ENCODE measurements at places on chromosomes 16 and 17.

- DNase-seq = no peak
These were observed 8.5 kb downstream of the MMP28 start for GRCh38 chr17:35786941-35787432.

- DNase-seq = no peak
These were observed 3.0 kb upstream of the MTMR4 start for GRCh38 chr17:58517378-58517927.

DNA sequence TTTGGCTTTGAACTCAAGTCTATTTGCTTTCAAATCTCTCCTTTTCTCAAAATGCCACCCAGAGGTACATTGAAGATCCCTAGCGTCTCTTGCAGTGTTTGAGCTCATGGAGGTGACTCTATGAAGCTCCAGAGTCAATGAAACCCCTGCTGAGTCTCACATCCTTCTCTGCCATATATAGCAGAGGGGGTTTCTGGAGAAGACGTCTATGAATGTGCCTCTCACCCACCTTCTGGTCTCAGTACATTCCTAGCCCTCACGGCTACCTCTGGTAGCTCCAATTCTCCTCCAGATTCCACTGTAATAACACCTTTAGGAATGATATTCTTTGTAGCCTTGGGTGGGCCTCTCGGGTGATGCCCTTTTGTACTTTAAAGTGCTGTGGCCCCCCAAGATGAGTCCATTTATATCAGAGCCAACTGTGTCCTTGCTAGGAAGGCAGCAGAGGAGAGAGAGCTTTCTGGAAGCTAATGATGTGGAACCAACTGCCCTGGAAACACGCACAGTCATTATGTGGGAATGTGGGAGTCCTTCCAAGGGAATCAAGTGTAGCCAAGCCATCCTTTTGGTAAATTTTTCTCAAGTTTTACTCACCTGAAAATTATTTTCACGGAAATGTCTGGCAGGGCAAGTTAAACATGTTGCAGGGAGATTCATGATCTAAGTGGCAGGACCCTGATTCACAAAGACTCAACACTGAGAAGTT, 123.4 kb downstream of the ASIC2 start:
- no peak for DNase-seq

- no peak for DNase-seq
These were observed 47.3 kb downstream of the C16orf82 start for GRCh38 chr16:27114006-27114405.

DNA sequence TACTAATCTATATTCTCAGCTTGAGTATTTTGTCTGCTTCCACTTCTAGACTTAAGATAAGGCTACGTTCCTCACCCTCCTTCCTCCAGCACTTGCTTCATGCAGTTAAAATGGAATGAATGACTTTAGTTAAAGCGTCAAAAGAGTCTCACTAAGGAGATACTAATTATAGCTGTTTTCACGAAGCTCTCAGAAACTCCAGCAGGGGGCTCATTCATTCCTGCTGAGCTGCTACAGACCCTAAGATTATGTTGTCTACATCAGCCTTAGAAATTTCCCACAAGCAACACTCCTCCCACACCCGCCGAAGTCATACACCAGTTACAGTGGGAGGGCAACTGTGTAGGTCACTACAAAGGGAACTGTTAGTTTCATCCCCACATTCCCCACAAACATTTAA, 57.0 kb upstream of the KIFC3 start:
- DNase-seq = no peak

DNA sequence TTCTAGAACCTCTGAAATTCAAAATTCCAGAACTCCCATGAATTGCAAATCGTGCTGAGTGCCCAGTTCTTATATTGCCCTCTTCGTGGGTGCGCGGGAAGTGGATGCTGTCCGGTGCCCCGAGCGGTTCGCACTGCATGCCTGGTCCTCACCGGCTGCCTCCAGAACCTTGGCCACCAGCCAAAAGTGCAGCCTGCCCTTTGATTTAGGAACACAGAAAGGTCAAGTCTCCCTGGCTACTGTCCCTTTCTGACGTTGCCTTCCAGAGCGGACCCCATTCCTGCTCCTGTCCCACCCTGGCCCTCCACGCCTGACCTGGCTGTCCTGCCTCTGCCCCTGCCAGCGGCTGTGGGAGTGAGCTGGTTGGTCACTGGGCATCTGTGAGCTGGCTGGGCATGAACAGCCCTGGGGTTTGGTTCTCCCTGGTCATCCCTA, 9.7 kb downstream of the NEUROD2 start:
- no peak for DNase-seq

DNA sequence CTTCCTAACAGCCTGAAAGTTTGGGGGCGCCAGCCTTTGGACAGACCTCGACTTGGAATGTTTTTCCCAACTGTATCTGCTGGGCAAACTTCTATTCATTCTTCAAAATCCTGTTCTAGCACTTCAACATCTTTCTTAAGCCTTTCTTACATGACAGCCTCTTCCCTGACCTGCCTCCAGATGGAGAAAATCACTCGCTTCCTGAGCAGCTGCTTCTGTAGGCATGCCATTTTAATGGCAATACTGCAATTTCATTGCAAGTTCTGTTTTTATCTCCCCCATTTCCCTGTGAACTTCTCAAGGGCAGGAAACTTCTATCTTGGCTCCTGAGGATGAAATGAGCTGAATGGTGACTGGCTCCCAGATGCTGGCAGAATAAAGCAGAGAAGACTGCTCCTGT, 128.8 kb upstream of the ASIC2 start:
- no peak for DNase-seq

DNA sequence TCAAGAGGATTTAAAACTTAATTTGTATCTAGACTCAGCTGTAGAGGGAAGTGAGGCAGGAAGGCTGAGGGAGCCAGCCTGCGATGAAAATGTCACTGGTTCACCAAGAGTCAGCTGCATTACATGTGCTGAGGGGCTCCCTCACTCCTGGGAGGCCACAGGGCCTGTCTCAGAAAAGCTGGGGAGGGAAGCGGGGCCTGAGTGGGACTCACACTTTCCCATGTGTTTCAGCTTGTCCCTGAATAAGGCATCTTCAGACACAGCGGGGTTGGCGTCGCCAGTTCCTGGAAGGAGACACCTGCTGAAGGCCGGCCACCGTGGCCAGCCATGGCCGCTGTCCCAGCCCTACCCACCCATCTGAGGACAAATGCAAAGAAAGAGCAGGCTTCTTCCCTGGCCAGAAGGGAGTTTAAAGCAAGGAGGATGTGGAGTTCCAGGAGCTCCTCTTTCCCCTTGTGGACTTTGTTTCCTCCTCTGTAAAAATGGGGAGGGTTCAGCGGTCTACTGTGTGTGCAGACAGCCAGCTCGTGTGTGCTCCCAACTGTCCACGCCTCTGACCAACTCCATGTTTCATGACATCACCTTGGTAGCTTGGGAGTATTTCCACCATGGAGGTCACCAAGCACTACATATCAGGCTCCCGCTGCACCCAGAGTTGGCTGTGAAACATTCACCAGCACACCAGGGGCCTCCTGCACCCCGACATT, 19.2 kb upstream of the MRPS23 start:
- DNase-seq = no peak

GRCh38 chr16:9340526-9341256, 249.2 kb downstream of the HAPSTR1 start:
- no peak for DNase-seq

DNA sequence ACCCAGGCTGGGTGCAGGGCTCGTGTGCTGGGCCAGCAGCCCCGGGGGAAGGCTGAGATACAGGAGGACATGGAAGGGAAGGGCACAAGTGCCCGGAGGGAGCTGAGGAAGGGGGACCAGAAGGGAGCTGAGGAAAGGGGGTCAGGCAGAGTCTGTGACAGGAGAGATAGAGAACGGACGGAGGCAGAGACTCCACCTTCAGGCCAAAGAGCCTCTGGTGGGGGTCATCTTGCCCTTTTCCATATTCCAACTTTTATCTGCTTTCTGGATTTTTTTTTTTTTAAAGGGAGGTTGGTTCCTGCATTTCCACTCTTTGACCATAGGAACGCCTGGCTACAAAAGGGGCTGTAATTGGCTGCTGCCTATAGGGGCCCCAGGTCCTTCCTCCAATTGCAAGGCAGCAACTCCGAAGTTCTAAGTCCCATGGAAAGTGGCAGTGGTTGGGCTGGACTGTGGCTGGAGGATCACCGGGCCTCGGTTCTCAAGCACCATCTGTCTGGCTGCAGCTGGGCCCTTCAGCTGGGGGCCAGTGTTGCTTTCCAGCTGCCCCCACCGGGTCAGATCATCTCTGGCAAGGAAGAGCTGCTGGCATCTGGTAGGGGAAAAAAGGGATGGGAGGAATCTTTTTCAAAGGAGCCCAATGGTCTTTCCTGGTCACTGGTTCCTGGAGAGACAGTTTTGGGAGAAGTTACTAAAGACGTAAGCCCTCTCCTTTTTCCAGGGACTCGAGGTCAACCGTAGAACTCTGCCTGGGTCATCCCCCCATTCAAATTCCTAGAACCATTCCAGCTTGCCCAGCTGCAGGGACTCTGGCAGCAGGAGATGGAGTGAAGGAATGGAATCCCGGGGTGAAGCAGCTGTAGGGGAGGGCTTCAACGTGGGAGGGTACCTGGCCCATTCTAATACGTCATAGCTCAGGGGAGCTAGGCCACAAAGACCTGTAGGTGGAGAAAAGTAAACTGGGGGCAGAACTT, 13.1 kb upstream of the MRPS23 start:
- no peak for DNase-seq

DNA sequence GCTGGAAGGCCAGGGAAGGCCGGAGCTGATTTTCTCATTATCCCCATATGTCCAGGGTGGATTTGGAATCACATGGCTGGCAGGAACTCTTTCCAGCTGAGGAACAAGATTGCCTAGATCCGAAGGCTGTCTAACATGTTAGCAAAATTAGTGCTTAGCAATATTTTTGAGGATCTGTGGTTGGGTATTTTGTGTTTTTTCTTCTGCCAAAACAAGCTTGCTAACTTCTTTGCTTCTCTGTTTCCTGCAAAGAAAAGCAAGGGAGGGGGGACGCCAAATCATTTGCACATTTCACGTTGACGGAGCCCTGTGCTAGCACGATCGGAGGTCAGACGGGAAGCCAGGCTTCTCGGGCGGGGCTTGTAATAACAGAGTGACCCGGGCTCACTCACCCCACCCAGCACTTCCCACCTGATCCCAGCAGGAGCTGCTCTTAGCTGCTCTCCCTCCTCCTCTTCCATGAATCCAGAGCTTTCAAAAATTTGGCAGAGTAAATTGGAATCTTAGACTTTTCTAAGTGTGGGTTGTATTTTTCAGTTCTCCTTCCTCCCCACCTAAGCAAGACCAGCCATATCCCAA, 33.3 kb upstream of the FOXF1 start:
- DNase-seq = no peak

GRCh38 chr17:2174468-2175293, 119.8 kb downstream of the HIC1 start:
- no peak for DNase-seq

DNA sequence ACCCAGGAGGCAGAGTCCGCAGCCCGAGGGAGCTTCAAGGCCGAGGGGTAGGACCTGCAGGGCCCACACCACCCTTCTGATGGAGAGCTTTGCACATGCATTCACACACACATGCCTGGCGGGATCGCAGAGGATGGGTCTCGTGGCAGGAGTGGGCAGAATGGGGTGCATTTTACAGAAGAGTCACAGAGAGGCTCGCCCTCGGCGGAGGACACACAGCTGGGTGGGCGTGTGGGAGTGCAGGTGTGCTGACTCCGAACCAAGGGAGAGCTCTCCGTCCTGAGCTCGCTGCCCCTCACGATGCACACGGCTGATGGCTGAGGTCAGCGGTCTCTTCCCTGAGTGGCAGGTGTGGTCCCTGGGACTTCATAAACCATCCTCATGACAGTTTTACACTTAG, 96.8 kb upstream of the CBX4 start:
- DNase-seq = no peak

- no peak for DNase-seq
These were observed 4.2 kb upstream of the ATXN7L3 start for GRCh38 chr17:44203731-44204440.

GRCh38 chr17:45366049-45366448, 49.2 kb upstream of the MAP3K14 start:
- no peak for DNase-seq

Measured in stimulated activated CD4-positive, alpha-beta T cell treated with anti-CD3 and anti-CD28 coated beads, Interleukin-15, amount 100 ng/mL, for 48 hours (primary cell).